ENCODE measurements at places on chromosomes 16 and 17. TPM values are rescaled to one million over a fixed set of nuclear protein-coding genes. Genes with fewer than 3 reads are reported as not detected.

SCRN2 gene
- 78.5 TPM for polyA plus RNA-seq

- DNase-seq, result no peak
These were observed 7.3 kb downstream of the CMTM4 start for GRCh38 chr16:66689282-66689681.

- DNase-seq, result no peak
These were observed at the start of gene GPR139 for GRCh38 chr16:20073203-20074098. Gene GPR139, minus strand, starts transcription at chr16:20073890. Its CDS starts 274 bp downstream, at chr16:20073616.

NRN1L gene
- polyA plus RNA-seq, result not detected

DNA sequence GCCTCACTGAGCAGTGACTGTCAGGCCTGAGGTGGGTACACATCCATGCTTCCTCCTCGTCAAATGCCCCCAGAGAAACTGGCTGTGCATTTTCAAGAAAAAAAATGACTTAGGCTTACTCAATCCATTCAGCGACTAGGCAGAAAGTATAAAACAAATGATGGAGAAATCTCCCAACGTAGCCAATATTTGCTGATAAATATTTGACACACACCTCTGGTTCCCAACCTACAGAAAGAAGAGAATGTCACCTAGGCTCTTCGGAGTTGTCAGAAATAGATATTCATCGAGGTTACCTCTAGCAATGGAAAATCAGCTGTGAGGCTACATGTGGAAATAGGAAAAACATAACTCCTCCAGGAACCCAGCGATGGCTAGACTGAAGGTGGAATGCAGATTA, 12.4 kb upstream of the TOM1L1 start:
- no peak for DNase-seq

PPM1E gene
- polyA plus RNA-seq, result 1.2 TPM

DNA sequence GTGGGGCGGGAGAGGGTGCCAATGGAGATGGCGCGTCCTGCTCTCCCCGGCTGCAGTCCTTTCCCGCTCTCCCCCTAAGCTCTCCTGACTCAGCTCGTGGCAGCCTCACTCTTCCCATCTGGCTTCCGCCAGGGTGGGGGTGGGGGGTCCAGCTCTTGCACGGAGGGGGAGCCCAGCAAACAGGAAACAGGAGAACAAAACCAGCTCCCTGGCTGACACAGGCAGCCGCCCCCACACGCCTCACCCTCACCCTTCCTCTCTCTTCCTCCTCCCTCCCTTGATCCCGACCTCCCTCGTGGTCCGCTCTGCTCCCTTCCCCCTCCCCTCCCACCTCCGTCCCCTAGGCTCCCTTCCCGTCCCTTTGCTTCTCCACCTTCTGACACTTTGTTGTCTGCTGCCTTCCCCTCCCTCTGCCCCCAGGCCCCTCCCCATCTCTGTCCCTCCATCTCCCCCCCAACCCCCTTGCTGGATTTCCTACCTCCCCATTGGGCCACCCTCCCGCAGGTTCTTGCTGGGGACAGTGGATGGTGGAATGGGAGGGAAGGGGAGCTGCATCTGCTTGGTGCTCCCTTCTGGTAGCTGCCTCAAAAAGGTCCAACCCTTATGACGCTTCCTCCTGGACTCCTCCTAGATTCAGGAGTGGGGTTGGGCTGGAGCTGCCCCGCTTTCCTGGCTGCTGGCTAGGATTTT, 23.7 kb downstream of the ARHGAP23 start:
- DNase-seq, result no peak

DNA sequence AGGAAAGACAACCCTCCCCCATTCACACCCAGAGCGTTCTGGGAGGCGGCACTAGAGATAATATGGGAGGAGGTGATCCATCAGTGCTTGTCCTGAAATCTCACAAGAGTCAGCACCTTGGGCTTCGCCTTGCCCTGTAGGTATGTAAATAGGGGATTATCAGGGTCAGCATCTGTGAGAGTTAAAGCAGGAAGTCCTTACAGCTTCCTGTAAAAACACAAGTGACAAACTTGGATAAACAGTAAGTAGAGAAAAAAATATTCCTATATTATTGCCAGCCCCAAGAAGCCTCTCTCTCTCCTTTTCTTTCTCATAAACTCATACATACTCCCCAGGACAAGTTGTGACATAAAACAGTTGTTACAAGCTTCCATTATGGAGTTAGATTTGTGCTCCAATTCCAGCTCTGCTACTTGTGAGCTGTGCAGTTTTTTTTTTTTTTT, 187.7 kb downstream of the MAF start:
- no peak for DNase-seq

ADGRG3 gene
- polyA plus RNA-seq, result 0.70 TPM

DNA sequence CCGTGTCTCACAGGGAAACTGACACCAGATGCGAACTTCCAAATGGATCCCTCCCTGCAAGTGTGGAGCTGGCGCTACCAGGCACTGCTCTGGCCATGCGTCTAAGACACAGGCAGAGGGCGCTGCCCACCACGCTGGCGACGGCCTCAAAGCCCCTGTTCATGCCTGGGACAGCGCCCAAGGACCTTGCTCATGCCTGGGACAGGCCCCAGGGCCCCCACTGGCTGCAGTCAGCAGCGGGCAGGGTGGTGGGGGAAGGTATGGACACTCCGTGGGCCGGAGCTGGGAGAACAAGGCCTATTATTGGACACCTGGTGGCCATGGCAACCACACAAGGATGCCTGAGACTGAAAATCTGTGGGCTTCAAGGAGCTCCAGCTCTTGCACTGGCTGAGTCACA, 8.8 kb downstream of the ZG16B start:
- DNase-seq, result no peak

All from left renal pelvis (tissue), 4 donors.